ENCODE measurements at places on chromosomes 12 and 14.

GRCh38 chr12:77728018-77728417 is 102.7 kb upstream of the NAV3 start:
- no peak for DNase-seq

DNA sequence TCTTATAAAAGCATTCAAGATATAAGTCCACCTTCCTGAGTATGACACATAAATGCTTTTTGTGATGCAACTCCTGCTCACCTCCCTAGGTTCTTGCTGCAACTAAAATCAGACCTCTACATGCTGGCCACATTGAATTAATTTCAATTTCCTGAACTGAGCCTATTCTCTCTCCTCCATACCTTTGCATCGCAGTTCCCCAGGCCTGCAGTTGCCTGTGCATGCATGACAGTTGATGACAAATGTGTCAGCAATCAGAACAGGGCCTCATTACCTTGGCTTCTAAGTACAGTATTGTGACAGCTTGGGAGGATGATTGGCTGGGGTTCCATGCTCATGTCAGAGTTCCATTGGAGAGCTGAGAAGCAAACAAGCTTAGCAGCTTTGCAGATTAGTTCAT is 3.9 kb upstream of the TM7SF3 start:
- no peak for DNase-seq

GRCh38 chr14:55349565-55349964 is 62.1 kb downstream of the ATG14 start:
- DNase-seq: no peak

- DNase-seq: no peak
Observed at GRCh38 chr12:5516371-5517241, 84.7 kb downstream of the NTF3 start.

DNA sequence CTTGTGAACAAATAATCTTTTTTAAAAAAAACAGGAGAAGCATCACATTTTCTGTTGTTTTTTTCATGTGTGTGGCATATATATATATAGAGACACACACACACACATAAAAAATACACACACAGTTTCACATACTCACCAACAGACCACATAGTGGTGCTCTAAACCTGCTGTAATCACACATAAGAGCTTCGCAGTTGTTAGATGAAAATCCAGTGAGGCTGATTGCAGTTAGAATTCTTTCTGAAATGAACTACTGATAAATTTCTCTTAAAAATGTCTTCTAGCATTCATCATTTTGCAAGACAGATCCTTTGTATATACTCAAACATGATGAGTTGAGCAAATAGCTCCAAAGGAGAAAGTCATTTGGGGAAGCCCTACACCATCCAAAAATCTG is 434.3 kb upstream of the STXBP6 start:
- no peak for DNase-seq

GRCh38 chr12:96886998-96887677 is 19.9 kb upstream of the NEDD1 start:
- DNase-seq: no peak

- DNase-seq: no peak
Observed at GRCh38 chr12:94987801-94988200, 15.7 kb downstream of the NDUFA12 start.

DNA sequence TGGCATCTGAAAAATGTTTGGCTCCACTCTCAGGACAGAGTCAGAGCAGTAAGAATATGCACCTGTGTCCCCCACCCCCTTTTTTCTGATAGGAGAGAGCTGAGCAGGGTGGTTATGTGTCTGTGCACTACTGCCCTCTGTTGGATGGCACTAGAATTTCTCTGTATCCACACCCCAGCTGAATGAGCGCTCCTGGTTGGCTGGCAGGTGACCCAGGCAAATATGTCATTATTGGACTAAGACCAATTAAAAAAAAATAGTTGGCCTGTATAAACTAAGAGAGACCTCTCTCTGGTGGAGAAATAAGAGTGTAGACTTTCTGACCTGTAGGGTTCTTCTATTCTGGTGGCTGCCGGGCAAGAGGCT is 107.0 kb downstream of the PTCSC3 start:
- no peak for DNase-seq

GRCh38 chr12:132393245-132393795 is 63.9 kb upstream of the GALNT9 start:
- no peak for DNase-seq

DNA sequence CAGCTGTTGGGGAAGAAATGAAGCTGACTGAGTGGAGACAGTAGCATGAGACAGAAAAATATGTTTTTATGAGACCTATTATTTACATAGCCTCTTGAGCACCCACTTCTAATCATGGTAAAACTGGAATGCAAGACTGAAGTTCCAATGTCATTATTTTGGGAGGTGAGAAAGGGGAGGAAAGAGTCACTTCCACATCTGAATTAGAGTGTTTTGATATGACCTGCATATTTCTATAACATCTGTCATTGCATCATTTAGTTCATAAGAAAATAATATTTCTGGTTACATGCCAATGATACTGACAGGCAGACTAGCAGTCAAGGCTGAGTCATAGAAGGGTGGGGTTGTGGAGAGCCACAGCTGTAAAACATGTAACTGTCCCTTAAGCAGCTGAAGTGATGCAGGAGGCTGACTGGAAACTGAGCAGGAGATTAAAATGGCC is 26.7 kb downstream of the NTN4 start:
- DNase-seq: no peak

DNA sequence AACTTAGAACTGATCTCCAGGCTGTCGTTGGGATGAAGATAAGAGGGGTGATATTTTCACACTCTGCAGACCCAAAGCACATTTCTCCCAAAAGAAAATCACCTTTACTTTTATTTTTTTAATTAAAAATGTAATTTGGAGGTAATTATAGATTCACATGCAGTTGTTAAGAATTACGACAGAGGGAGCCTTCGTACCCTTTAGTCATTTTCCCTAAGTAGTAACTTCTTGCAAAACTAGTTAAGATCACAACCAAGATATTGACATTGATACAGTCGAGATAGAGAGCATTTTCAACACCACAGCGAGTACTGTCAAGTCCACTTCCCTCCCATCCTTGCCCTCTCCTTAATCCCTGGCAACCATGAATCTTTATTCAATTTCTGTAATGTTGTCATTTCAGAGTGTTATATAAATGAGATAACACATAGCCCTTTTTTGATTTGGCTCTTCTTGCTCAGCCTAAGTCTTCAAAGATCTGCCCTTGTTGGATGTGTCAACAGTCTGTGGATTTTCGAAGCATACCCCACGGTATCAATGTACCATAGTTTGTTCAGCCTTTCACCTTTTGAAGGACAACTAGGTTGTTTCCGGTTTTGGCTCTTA is 39.6 kb downstream of the DNAH10 start:
- no peak for DNase-seq

GRCh38 chr12:51974646-51975045 is 23.1 kb downstream of the ACVR1B start:
- no peak for DNase-seq

DNA sequence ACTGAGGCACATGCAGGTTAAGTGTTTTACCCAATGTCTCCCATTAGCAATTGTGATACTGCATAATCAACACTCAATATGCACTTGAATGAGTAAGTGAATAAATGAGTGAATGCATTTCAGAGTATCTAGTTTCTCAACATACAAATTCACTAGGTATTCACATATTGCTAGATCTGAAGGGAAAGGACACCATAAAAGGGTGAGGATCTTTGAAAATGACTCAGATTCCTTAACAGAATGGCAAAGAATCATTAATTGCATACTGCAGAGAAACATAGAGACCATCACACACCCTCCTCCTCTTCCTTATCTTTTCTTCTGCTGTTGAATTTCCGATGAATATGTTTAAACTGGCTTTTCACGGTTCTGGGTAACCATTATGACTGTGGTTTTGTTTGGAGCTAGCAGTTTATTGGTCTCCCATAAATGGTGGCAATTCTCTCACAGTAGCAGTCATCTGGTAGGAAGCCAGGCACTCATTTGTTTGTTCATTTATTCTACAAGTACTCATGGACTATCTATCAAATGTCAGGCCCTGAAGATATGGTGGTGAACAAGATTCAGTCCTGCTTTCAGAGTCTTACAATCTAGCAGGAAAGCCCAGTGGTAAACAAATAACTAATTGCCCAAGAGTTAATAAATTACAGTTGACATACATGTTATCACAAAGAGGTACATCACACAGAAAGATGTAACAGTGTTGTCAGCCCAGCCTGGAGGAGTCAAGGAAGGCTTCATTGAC is 70.2 kb downstream of the LLPH start:
- no peak for DNase-seq

DNA sequence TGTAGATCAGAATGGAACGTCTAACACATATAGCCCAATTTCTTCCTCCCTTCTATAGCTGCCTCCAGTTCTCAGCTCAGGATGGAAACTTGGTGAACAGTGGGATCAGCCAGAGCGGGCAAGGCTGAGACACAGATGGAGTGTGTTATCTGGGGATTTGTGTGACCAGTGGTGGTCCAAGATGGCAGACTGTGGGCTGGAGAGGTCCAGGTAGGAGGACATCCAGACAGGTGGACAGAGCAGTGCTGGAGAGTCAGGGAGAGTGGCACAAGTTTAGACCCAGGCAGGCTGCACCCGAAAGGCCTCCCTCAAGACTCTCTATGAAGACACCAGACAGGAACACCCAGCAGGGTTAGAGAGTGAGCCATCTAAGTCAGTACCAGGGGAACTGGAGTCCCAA is 116.1 kb upstream of the CPSF6 start:
- no peak for DNase-seq

DNA sequence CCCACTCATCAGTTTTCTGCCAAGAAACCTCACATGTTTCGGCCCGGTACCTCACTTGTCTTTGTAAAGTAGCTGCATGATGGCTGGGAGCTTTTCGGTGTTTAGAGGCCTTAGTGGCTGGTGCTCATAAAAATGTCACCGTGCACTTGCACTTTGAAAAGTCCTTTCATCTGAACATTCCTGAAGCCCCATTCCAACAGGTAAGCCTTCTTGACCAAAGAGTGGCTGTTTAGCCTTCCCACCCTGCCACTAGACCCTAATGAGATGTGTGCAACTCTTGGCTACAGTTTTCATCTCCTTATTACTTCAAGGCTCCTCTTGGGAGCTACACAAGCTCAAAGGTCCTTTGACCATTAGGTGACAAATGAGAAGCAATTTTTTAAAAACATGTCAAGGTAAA is 135.2 kb downstream of the HMGA2 start:
- no peak for DNase-seq

DNA sequence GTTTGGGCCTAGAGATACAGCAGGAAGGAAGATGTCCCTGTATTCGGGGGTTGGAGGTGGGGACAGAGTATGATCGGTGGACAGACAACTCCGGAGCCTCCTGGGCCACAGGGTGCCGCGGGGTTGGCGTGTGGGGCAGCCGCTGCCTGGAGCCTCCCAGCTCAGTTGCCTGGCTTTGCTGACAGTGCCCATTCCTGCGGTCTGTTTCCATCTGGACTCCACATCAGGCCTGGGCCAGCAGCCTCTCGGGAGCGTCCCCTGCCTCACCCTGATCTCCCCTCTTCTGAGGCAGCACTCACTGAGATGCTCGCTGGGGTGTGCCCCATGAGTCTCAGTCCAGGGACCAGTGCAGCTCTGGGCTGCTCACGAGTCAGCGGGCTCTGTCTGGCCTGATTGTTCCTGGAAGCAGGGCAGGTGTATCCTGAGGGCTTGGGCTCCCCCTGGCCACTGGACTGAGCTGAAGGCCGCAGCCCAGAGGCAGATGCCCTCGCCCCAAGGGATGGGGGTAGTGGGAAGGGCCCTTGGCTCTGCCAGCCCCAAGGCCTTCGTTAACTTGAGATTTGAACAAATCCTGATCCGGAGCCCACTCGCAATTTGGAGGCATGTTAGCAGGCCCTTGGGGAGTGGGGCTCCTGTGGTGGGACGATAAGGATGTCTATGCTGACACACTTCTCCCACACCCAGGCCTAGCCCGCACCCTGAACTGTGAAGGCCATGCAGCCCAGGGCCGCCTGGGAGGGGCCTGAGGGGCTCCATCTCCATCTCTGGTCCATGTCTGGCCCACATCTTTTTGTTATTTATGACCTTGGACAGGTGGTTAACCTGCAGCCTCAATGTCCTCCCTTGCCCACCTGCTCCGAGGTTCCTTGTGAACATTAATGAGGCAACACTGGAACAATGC is 7.5 kb downstream of the HIP1R start:
- no peak for DNase-seq

GRCh38 chr14:84809158-84809557 is 720.8 kb upstream of the FLRT2 start:
- DNase-seq: no peak

DNA sequence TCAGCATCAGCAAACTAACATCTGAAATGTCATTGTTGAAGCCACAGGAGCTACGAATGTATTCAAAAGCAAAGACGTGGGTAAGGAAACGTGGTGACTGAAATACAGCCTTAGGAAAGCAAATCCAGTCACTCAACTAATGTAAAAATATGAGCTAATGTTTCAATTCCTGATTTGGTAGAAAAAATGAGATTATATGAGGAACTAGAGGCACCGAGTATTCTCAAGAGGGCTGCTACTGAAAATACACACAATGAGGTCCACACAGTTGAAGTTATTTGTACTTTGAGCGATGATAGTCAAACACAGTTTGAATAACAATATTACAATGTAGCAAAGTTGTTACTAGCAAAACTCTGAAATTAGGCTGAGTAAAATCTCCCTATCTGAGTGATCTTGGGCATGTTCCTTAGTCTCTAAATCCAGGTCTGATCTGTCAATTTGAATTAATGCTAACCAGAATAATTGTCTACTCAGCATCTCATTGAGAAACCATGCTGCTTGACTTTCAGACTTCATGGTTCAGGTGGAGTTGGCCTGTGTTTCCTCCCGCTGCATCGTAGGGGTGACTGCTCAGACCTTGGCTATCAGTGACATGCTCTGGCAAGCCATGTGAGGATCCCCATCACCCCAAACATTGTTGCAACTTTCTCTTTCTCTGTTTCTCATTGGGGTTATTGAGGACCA is 467.1 kb upstream of the SOX5 start:
- no peak for DNase-seq

DNA sequence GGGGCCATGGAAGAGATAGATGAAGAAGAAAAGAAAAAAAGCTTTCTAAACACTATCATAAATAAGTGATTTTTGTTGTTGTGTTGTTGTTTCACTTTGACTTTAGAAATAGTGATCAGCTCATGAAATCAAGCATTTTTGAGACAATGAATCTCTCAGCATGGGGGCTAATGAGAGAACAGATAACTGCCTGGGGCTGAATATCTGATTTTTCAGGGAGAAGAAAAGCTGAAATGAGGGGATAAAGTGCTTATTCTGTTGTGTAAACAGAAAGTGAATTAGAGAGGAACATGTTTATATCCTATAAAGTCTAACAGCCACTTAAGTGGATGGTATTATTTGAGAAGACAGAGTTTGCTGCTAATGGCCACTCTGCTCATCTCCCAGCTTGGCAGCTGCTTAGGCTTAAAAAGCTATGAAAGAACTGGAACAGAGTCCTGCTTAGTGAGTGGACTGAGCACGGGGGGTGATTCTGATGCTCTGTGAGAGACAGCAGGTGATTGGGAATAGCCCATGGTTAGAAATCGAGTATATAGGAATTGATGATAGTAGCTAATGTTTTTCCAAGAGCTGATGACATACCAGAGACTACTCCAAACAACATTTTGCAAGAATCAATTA is 646.1 kb upstream of the TMEM132C start:
- no peak for DNase-seq

- DNase-seq: no peak
Observed at GRCh38 chr12:100166232-100166631, 23.6 kb upstream of the BLTP3B start.

- no peak for DNase-seq
Observed at GRCh38 chr14:89600950-89601826, 184.2 kb upstream of the FOXN3 start.
